ENCODE measurements at places on chromosomes 3 and 15.

DNA sequence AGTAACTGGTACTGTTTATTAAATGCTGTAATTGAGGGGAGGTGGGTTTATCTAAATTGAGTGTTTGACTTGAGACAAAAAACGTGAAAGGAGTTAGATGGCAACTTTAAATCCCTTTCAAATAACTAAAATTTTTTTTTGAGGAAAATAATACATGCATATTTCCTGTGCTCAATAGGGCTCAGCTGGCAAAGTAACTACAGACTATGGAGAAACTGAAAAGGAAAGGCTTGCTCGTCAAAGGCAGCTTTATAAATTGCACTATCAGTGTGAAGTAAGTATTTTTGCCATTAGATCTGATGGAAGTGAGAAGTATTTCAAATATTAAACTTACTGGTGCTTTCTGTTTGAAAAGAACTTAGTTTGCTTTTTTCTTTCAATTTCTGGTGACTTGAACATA, 72.2 kb downstream of the DZIP3 start:
- no peak for DNase-seq

DNA sequence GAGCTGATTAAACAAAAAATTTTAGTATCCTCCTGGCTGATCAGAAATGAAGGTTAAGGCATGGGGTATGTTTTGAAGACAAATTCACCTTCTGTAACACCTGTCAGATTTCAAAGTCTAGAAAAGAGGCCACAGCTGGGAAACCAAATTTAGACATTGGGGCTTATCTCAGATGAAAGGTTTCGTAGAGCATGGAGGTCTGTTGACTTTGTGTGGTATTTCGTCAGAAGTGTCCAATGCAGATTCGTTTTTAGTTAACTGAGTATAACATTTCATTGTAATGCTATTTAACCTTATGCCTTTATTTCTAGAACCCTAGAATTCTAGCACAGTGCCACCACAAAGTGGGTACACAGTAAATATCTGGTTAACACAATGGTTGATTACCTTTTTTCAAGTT, 61.7 kb downstream of the FNDC3B start:
- DNase-seq = no peak

DNA sequence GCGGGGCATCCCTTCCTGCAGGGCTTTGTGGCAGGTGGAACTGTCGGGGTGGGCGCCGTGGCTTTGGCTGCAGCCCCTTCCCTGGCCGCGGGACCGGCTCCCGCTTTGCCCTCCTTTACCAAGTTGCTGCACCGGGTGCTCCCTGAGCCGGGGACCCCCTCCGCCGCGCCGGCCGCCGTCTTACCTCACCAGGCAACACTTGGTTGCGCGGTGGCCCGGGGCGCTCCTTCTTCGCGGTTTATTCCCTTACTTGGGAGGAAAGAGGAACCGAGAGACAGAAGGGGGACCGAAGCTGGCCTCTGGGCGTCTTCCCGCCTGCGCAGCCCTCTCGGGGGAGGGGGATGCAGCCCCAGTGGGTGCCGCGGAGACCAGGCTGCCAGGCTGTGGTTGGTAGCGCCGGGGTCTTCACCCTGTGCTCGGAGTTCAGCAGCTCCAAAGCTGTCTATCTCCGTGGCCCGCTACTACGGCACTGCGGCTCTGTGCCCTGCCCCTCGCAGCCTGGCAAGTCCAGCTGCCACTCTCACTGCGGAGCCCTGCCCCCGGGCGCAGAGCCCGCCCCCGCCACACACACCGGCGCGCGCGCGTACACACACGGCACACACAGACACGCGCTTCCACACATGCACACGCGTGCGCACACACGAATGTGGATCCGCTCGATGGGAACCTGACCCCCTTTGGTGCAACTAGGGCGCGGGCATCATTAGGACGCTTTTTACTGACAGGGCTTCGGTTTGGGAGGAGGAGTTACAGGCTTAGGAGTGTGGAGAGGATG, at the start of gene DGKG:
Gene DGKG (minus strand): TSS at position 473 of the 775 bp plus-strand sequence. CDS start 41,775 bp downstream, outside the sequence.
- DNase-seq = peak; percentile 56

DNA sequence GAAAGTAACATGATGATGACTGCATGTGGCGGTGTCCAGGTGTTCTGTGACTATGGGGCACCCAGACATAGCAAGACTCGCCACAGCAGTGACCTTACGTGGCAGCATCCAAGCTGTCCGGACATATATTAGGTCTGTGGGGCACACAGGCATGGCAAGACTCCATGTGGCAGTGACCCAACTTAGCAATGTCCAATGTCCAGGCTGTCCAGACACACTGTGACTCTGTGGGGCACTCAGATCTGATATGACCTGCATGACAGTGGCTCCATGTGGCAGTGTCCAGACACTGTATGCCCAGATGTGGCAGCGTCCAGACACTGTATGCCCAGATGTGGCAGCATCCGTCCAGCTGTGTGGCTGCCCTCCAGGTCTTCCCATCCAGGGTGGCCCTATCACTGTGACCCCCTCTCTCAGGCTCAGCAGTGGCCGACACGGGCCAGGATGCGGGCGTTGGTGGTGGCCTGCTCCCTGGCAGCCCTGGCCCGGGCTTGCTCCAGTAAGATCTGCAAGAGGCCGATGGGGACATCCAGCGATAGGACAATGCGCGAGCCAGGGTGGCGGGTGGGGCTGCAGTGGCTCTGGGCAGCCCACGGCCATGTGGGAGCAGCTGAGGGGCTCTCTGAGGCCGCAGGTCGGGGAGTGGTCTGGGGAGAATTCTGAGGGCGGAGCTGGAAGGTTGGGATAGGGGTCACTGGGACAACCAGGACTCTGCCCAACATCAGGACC, 1.1 kb downstream of the UCN2 start:
- DNase-seq = no peak

DNA sequence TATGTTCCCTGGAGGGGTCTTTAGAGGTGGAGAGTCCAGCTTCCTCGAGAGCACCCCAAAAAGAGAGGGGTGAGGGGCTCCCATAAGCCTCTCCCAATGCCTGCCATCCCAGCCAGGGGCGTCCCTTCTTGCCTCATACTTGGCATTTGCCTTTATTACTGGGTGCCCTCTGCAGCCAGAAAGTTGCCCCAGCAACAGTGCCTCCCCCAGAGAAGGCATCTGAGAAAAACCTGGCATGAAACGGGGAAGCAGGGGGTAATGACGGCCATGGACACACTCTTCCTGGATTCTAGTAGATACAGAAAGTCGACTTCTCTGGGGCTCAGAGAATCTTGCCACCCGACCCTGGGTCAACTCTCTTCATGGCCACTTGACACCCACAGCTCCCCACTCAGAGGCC, 90.1 kb downstream of the PCSK6 start:
- peak; percentile 28 for DNase-seq

DNA sequence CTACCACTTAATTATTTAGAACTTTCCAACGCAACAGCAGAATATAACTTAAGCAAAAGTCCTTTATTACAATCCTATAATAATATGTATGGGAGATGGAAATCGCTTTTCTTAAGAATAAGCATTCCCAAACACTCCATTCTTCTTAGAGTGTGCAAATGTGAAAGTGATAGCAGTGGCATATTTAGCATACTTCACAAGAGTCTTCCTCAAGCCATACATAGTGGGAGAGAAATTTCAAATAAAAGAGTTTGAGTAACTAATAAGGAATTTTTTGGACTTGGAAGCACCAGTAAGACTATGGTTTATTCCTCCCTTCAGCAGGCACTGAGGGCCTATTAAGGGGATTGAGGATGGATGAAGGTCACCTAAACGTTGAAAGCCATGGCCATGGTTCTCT, 22.1 kb upstream of the BNC1 start:
- DNase-seq = no peak

Measured in islet precursor cell (in vitro differentiated cells).